ENCODE measurements at places on chromosomes 6 and 20. TPM values are rescaled to one million over a fixed set of nuclear protein-coding genes. Genes with fewer than 3 reads are reported as not detected.

Gene SCUBE3
- total RNA-seq: 0.10 TPM

Gene KCNQ5
- total RNA-seq: 0.20 TPM

Gene TFAP2B
- total RNA-seq: not detected

Gene OXT
- not detected for total RNA-seq

DNA sequence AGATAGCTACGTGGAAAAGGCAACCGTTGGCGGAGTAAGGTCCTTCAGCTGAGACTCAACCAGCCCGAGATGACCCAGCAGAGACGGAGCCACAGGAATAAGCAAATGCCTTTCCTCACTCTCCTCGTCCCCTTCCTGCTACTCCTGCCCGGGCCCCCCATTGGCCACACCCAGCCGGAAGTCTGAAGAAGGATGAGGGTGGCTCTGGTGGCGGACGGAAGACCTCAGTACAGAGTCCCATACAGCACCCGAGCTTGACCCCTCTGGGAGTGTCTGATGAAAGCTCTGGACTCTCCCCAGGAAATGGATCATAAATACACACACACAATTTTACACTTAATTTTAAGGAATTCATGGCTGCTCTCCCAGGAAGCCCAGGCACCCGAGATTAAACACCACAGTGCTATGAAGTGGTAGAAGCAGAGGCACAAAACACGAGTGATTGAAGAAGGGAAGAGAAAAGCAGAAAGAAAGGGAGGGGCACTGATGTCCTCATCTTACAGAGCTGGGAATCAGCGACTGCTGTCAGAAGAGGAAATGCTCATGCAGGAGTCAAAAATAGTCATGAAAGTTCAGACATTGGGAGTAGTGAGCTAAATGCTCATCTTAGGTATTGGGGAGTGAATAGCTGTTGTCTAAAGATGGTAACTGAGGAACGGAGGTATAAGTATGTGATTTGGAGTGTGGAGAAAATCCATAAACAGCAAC lies 125.6 kb downstream of the BANF2 start:
- no peak for DNase-seq

DNA sequence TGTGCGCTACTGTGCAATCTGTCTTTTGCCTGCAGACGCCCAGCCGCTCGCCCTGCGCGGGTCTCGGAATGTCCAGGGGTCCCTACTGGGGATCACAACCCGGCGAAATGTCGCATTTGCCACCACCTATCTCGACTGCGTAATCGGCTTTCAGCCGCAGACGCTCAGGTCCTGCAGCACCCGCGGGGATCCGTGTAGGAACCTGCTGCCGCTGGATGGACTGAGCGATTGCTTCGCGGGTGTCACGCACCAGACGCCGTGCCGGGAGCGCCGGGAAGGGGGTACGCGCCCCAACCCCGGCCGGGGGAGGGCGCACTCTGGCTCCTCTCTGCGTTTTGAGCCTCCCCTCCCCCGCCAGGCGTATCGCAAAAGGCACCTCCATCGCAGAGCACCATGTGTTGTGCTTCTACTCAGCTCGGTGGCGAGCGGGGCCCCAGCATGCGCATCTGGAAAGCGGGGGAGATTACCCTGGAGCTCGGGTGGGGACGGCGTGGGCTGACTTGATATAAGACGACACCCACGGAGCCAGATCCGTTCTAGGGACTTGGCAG lies 747 bp upstream of the PTPRA start:
- DNase-seq: peak; percentile 62
